ENCODE measurements at places on chromosomes 6 and 20. TPM values are rescaled to one million over a fixed set of nuclear protein-coding genes. Genes with fewer than 3 reads are reported as not detected.

GSTA2 gene
- total RNA-seq, result not detected

NCOA6 gene
- total RNA-seq, result 36.6 TPM

CD83 gene
- 17.5 TPM for total RNA-seq

SLC22A2 gene
- total RNA-seq, result 0.74 TPM

TRIM31 gene
- total RNA-seq, result not detected

TBX18 gene
- 5.4 TPM for total RNA-seq

ATAT1 gene
- 60.2 TPM for total RNA-seq

PACRG gene
- total RNA-seq, result 5.4 TPM

BACH2 gene
- 63.4 TPM for total RNA-seq

RPRD1B gene
- total RNA-seq, result 25.8 TPM

PACSIN1 gene
- total RNA-seq, result 2.7 TPM

IMPG1 gene
- total RNA-seq, result not detected

SLC22A1 gene
- not detected for total RNA-seq

ENPP1 gene
- 0.74 TPM for total RNA-seq

LY6G6C gene
- 0.25 TPM for total RNA-seq

SOX4 gene
- total RNA-seq, result 265 TPM

EGFL8 gene
- 6.6 TPM for total RNA-seq

HLA-DRB5 gene
- not detected for total RNA-seq

TNFRSF6B gene
- 0.49 TPM for total RNA-seq

RSPO4 gene
- not detected for total RNA-seq

NEURL2 gene
- 3.2 TPM for total RNA-seq

CLIC5 gene
- total RNA-seq, result 2.5 TPM

OR2B6 gene
- not detected for total RNA-seq

HRH3 gene
- 0.49 TPM for total RNA-seq

PRL gene
- total RNA-seq, result not detected

MCHR2 gene
- total RNA-seq, result 7.9 TPM

TMC2 gene
- total RNA-seq, result 3.4 TPM

RHAG gene
- total RNA-seq, result 0.49 TPM

TUBB1 gene
- 0.49 TPM for total RNA-seq

C20orf141 gene
- not detected for total RNA-seq

HAO1 gene
- not detected for total RNA-seq

Data from temporal lobe (tissue), 4 donors.